Endothelial cell of umbilical vein (primary cell): ENCODE measurements at places on chromosomes 4 and X. TPM values are rescaled to one million over a fixed set of nuclear protein-coding genes. Genes with fewer than 3 reads are reported as not detected.

DNA sequence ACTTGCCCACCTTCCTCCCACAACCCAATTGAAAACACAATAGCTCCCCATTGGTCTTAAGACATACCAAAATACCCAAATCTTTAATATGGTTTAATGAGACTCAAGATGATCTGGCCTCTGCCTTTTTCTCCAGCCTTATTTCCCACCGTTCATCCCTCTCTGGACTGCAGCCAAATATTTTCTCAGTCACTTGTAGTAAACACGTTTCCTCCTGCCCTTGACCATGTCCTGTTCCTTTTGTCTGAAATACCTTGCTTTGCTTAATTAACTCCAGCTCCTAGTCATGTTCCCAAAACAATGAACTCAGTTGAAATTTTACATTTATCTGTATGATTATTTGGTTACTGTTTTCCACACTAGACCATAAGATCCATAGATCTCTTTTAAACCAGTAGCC lies 8.4 kb upstream of the NUP54 start:
- peak; percentile 75 for DNase-seq

- DNase-seq = no peak
These were observed 123.1 kb upstream of the SLC34A2 start for GRCh38 chr4:25532591-25532990.

DNA sequence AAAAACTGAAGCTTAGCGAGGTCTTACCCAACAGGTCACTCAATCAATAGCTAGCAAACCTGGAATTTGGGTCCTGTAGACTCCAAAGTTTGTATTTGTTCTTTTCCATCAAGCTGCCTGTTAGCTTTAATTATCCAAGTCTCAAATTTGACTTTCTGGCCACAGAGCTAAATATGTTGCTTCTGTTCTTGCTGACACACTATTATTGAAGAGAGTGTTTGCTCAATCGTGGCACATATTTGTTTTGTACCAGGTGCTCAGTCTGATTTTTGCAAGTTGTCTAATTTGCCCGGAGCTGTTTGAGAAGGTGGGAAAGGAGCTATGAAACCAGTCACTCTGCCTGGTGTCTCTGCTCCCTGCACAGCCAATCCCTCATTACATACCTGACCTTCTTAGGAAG lies 41.7 kb upstream of the FRMD7 start:
- DNase-seq = no peak

GRCh38 chr4:87420276-87420830 lies 2.0 kb upstream of the NUDT9 start:
- DNase-seq = no peak

DNA sequence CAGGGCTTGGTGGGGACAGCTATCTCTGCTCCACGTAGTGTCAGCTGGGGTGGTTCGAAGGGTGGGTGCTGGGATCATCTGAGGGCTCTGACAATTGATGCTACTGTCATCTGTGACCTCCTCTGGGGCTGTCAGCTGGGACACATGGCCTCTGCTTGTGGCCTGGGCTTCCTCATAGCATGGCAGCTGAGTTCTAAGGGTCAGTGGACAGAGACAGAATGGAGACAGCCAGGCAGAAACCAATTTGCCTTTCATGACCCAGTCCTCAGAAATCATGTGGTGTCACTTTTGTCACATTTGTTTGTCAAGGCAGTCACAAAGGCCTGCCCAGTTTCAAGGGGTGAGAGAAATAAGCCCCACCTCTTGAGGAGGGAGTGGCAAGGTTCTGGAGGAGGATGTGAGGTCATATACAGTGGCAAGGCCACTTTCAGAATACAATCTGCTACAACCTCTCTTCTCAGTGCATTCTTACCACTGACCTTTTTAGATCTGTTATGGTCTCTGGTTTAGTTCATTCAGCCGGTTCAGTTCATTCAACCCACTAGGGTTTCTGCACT lies 103.6 kb upstream of the BCOR start:
- DNase-seq = no peak

DNA sequence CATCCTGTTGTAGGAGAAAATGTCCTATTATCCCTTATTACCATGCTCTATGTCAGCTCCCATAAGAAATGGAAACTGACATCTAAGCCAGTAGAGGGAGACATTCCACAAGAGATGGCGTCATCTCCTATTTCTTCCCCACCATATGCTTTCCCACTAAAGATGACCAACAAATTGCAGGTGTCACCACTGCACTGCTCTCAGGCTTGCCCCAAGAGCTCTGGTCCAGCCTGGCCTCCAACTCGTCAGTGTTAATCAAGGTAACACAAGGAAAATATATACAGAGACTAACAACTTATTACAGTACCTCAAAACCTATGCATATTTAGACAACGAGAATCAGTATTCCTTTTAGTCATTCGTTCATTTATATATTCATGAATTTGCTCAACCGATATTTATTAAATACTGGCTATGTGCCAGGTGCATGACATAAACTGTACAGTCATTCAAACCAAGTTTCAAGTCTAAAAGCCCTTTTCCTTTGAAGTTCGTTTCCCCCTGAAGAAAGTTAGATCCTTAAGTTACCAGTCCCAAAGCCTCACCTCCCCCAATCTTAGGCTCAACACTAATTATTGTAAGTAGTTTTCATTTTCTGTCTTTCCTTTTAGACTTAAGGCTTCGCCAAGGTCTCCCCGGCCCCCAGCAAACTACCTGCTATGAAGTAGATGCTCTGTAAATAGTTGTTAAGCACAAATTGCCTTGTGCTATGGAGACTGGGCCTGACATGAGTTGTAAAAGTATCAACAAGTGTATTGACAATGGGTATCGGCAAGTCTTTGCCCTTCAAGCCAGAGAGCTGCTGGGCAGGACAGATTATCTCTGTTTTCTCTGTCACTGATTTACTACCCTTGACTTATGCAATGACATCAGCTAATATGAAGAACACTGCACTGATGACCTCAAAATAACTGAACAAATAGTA lies 3.1 kb upstream of the FGB start:
- DNase-seq = peak; percentile 53

GRCh38 chrX:42567268-42567667 lies 210.7 kb downstream of the PPP1R2C start:
- no peak for DNase-seq

DNA sequence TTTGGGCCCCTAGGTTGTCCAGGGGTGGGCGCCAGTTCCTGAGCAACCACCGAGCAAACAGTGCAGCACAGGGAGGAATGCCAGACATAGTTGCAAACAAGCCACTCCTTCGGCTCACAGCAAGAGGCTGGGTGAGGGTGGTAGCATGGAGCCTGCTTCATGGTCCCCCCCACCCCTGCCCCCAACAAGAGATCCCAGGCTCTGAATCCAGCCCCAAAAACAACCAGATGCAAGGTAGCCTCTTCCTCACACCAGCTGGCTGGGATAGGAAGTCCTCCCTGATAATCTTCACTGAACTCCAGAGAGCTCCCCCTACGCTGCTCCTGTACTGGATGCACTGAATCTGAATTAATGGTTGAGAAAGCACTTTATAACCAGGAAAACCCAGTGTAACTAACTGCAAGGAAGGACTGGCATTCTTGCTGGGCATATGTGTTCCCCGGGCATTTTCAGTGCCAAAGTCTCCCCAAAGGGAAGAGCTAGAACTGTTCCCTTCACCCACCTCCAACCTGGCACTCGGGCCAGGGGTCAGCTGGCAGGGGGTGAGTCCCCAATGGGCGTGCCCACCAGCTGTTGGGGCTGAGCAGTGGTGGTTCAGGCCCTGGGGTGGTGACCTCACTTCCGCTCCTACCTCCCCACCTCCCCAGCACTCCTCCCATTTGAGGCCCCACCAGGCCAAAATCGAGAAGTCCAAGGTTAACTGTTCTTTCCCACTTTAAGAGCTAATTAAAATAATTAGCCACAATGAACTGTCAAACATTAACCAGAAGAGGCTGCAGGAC lies 1.5 kb downstream of the ELF4 start:
- DNase-seq = no peak

DNA sequence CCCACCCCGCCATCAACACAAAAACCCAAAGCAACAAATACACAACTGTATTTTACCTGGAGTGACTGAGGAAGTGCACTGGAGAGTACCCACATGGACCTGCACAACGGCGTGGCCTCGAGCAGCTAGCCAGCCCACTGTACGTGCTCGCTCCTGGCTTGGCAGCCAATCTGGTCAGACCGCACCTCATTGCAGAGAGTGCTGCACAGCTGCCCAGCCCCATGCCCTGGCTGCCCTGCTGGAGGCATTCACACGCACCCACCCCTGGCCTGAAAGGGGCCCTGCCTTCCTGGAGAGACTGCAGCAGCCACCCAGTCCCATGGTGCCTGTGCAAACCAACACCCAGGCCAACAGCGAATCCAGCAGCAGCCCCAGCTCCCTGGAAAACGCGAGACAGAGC lies 116.3 kb downstream of the GALNTL6 start:
- no peak for DNase-seq

DNA sequence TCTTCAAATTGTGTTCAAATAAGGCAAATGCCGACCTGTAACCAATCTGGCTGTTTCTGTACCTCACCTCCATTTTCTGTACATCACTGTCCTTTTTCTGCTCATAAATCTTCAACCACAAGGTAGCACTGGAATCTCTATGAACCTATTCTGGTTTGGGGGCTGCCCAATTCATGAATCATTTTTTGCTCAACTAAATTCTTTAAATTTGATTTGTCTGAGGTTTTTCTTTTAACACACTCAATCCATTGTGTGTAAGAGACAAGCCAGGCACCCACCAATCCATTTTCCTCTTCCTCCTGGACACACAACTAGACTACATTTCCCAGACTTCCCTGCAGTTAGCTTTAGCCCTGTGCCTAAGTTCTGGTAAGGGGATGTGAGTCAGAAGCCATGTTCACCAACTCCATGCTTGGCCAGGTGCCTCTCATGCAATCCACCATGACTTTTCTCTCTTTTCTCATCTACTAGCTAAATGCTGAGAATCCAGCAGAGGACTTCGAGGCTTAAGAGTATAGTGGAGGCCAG lies 193.2 kb upstream of the KLF3 start:
- DNase-seq = no peak

GRCh38 chrX:65644621-65645289 lies 22.7 kb upstream of the MSN start:
- DNase-seq = peak; percentile 90

DNA sequence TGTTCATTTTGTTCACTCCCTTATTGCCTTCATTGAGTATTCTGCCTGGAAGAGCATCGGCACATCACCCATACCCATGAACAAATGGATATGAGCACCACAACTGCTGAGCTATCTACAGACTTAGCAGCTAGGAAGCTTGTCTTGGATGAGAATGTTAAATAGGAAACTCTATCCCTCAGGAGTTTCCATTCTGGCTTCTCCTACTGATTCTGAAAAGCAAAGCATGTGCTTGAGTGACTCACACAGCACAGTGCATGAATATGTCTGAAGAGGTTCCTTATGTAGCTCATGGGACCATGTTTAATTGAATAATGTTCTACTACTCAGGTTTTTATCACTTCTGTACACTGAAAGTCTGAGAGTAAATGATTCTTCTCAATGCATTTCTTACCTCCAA lies 57.3 kb upstream of the MXRA5 start:
- DNase-seq = no peak

DNA sequence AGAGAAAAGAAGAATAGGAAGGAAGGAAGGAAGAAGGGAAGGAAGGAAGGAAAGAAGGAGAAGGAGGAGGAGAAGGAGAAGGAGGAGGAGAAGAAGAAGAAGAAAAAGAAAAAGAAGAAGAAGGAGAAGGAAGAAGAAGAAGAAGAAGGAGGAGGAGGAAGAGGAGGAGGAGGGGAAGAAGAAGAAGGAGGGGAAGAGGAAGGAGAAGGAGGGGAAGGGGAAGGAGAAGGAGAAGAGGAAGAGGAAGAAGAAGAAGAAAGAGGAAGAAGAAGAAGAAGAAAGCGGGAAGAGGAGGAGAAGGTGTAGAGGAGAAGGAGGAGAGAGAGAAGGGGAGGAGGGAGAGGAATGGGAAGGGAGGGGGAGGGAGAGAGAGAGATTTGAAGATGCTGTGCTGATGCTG lies 22.6 kb downstream of the CCKAR start:
- DNase-seq = no peak

The SHROOM2 gene
- 10.4 and 11.8 TPM in 2 replicates for total RNA-seq
